ENCODE measurements at places on chromosomes 5 and 9.

GRCh38 chr5:93941897-93942296 lies 200.5 kb upstream of the POU5F2 start:
- DNase-seq, result no peak

GRCh38 chr9:74496819-74497747 lies at the start of gene RORB:
TSS of gene RORB (plus strand) at chr9:74497335. CDS start at chr9:74497977, 642 bp downstream.
- peak; percentile 68 for DNase-seq

GRCh38 chr5:145497052-145497451 lies 338.1 kb downstream of the PRELID2 start:
- DNase-seq, result no peak

DNA sequence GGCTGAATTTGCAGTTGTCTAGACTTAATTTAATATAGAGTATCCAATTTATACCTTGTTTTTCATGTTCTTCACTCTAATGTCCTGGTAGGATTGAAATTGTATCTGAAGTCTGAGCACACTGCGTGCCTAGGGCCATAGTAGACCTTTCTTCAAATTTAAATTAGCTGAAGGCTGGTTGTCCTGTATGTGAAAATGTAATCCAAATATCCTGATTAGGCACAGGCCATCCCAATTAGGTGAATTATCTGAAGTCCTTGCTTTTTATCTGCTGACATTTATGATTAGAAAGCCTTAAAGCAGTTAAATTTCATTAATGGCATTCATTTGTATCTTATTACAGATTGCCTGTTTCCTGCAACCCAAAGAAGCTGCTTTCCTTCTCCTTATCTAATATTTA lies 20.4 kb downstream of the CDC26 start:
- no peak for DNase-seq

GRCh38 chr9:117286245-117286644 lies 128.6 kb downstream of the ASTN2 start:
- DNase-seq, result no peak

- no peak for DNase-seq
Observed at GRCh38 chr5:132238901-132239500, 11.3 kb upstream of the P4HA2 start.

DNA sequence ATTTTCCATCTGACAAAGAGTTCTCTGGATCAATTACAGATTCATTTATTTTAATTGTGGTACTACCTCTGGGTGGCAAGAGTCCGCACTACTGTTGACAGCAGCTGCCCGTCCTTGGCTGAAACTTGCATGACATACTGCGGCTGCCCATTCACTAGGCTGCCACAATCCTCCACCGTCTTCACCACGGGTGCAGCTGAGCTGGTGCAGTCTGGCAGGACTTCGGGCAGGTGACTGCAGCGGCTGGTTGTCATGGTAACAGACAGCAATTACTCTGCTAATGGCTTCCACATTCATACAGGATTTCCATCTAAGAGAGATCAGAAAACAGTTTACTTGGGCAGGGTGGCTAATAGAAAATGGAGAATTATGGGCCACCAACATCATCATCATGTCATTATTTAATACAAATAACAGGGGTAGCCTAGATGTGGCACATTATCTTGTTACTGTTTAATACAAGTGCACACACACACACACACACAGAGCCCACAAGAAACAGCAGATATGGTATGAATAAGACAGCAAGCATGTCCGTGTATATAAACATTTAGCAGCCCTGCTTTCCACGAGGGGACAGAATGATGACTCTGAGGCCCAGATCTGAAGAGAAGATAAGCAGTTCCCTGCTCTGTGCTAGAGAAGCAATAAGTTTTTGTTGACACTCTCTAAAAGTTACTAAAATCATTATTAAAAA lies 112.3 kb downstream of the MARCHF3 start:
- DNase-seq, result peak; percentile 44

DNA sequence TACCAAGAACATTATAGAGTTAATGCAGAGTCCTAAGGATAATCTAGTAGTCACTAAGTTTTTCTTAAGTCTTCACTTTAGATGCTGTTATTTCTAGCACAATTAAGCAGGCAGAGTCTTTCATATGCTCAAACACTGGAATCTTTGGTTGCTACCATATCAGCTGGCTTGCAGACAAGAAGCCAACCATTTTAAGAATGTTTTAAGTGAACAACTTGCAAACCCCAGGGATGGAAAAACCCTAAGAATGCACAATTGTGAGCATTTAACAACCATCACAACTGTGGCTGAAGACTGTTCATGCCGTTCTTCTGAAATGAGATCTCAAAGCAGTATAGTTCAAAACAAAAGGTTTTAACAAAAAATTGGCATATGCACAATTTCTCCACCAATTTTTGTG lies 55.1 kb downstream of the CSNK1A1 start:
- DNase-seq, result no peak

- DNase-seq, result no peak
Observed at GRCh38 chr5:67405755-67406154, 209.2 kb upstream of the CD180 start.

- DNase-seq, result no peak
Observed at GRCh38 chr9:135299651-135300345, 179.8 kb upstream of the PPP1R26 start.

- DNase-seq, result no peak
Observed at GRCh38 chr9:107620801-107621200, 131.2 kb upstream of the KLF4 start.

GRCh38 chr9:87592554-87593358 lies 95.1 kb downstream of the DAPK1 start:
- no peak for DNase-seq

DNA sequence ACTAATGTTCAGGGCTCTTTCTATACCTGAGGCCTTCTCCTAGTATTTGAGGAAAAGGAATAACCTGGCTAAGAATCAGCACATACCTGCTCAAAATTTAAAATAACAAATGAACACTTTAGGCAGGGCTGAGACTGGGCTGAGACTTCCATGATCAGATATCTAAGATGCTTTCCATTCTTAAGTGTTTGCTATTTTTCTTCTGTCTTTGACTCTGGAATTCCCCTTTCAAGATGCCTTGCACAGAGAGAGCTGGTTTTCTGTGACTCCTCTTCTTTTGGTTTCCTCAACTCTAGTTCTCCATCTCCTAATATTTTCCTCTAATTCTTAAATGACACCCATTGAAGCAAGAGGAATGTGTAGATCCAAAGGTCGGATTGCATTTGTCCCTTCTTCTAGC lies 61.1 kb downstream of the DPYSL3 start:
- DNase-seq, result no peak

DNA sequence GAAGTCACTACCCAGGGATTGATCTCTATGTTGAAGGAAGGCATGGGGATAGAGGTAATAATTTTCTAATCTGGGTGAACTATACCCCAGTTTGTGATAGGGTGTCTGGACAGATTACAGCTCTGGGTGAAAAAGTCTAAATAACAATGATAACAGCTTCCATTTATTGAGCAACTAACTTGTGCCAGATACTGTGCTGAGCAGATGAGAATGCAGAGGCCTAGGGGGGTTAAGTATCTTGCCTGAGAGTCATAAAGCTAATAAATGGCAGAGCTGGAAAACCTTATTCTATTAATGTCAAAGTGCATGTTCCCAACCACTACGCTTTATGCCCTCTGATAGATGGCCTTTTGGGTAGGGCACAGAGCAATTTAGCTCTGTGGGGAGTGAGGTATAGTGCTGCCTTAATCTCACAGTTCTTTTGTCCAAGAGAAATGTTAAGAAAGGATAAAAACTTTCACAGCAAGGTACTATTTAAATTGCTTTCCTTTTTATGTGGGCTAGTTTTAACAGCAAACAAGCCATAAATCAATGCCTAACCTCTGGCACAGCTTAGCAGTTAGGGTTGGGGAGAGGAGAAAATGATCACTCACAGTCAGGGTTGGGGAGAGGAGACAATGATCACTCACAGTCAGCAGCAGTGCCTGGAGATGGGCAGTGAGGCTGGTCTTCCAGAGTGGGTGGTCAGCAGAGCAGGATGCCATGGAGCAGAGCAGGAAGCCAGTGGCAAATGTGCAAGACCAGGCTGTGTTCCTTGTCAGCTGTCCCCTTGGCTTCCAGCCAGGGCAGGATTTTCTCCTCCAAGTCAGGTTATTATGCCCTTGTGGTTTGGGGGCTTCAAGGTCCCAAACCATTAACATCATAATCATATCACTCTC lies 187.0 kb downstream of the CARTPT start:
- DNase-seq, result peak; percentile 81

DNA sequence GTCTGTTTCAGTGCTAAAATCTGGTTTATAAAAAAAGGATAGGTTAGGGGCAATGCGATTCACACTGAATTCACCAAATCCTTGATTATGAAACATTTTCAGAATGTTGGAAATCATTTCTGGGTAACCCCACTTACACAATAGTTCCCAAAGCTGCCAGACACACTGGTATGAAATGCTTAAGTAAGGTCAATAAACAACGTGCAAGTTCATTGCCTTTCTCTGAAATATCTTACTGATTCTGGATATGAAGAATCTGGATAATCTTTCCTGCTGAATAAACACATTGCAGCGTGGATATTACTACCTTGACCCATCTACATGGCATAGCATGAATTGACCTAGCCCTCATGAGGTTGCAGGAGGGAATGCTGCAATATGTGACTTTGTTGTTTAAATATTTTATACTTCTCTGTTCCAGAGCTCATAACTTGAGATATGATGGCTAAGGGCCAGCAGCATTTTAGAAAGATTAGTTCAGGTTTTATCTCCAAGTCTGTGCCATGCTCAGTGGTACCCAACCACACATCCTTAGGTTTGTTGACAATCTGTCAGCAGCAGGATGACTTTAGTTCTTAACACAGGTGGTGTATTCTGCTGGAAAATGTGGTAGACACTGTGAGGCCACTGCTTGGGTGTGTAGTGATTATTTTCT lies 121.0 kb downstream of the NREP start:
- DNase-seq, result no peak

DNA sequence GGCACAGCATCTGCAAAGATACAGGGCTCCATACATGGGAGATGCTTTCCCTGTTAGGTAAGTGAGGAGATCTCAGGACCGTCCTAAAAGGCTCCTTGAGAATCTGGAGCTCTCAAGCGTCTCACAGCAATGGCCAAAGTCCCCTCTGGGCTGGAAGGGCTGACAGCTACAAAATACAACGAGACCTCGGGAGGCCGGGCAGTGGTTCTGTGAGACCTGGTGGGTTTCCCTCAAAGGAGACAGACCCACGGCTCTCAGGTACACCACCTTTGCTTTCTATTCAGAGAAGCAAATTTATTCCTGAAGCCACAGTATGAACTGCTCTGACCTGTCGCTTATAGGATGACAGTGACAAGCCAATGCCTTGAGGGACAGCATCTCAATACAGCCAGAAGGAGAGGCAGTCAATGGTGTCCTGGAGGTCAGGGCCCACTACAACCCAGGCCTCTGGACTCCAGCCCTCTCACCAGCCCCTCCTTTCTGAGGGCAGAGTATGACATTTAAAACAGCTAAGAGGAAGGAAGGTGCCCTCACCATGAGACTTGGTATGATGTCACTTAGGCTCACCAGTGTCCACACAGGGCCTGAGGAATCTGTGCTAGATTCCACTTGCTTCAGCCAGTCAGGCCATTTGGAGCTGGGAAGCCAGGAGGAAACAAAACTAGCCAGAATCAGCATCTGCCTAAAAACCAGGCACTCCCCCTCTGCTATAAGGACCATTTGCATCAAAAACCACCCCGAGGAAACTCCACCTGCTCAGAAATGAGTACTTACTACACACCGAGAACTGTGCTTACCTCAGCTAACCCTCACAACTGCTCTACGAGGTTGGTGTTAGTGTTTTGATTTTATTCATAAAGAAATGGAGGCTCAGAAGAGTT lies 86.5 kb upstream of the FSTL4 start:
- DNase-seq, result no peak

DNA sequence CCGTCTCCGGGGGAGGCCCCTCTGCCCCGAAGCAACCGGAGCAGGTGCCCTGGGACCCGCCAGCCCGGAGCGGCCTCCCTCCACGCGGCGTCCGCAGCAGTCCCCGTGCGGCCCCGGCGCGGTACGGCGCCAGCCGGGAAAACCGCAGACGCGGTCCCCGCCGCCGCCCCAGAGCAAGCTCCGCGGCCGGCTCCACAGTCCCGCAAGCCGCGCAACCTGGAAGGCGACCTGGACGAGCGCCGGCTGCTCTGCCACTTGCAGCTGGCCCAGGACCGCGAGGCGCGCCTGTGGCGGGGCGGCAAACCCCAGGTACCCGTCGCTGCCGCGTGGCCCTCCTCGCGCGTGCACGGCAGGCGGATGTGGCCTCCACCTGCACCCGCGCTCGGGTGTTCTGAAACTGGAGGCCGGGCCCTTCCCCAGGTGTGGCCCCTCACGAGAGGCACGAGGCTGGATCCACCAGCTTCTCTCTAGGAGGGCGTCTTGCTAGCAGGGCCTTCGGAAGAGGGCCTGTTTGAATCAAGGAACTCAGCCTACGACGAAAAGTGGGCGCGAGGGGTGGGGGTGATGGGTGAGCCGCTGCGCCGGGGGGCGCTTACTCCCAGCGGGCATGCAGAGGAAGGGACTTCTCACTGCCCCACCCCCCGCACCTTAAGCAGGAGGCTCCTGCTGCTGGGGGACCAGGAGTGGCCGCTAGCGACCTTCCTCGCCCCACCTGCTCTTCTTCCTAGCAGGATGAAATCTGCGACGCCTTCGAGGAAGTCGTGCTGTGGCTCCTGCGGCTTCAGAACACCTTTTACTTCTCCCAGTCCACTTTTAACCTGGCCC lies 602 bp downstream of the CCNI2 start:
- DNase-seq, result no peak

GRCh38 chr5:61675015-61675692 lies 343.1 kb downstream of the ZSWIM6 start:
- DNase-seq, result peak; percentile 91

DNA sequence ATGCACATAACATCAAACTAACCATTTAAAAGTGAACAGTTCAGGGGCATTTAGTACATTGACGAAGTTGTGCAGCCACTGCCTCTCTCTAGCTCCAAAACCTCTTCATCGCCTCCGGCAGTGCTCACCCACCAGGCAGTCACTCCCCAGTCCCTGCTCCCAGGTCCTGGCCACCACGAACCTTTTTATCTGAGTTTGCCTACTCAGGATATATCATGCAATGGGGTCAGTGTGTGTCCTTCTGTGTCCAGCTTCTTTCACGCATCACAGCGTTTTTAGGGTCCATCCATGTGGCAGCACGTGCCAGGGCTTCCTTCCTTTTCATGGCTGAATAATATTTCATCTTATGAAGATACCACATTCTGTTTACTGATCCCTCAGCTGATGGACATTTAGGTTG lies 4.6 kb downstream of the AHRR start:
- no peak for DNase-seq
